ENCODE measurements at places on chromosomes 3 and 15.
A peak's percentile ranks its signal among the peaks of the same experiment; 100 is the strongest.

DNA sequence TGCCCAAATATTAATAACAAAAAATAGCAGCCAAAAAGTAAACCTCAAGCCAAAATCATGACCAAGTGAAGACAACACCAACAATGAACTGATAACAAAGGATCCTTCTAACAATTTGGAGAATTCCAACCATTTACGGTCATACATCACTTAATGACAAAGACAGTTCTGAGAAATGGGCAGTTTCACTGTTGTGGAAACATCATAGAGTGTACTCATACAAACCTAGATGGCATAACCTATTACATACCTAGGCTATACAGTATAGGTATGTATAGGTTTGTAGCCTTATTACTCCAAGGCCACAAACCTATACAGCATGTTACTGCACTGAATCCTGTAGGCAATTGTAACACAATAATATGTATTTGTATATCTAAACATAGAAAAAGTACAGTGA, 12.4 kb downstream of the ANO10 start:
- DNase-seq: no peak

DNA sequence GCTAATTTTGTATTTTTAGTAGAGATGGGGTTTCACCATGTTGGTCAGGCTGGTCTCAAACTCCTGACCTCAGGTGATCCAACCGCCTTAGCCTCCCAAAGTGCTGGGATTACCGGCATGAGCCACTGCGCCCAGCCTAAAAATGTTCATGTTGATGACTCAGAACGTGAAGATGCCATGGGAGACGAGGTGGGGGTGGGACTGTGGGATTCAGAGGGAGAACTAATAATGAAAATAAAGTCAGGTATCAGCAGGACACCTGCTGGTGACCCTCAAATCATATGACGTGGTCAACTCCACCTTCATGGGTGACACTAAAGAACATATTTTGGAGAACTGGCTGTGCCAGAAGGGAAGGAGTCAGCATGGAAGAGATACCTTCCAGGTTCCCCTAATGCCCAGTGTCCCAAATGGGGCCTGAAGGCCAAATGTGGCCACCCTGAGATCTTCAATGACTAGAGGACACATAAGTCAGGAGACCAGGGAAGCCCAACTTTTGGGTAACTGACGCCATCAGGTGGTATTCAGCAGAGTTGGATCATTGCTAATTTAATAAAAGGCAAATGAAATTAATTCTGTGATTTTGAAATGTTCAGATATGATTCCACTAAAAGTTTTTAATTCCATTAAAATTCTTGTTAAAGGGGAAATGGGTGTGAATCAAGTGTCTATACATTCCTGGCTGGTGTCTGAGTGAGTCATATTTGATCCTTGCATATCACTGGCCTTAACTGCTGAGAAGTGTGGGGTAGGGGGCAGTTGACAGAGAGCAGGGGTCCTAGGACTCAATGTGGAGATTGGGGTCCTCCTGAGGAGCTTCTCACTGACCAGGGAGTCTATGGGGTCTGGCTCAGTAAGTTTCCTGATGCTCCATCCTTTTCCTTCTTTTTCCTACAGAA, 88.6 kb upstream of the GSK3B start:
- DNase-seq: peak; percentile 73

DNA sequence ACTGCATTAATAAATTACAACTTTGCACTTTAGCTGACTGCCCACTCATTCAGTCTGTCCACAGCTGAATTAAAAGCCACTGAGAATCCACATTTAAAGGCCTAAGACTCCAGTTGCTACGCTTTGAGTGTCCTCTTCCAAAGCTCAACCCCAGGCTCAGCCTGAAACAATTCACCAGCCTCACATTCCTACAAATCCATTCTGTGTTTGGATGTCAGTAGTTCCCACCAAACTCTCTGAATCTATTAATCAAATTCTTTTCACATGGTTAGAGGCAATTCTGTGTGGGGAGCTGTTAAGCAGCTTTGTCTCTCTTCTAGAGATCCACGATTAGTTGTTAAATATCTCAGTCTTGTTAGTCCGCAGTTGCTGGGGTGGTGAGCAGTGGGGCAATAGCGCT, 116.8 kb upstream of the UBE2E2 start:
- DNase-seq: peak; percentile 65

DNA sequence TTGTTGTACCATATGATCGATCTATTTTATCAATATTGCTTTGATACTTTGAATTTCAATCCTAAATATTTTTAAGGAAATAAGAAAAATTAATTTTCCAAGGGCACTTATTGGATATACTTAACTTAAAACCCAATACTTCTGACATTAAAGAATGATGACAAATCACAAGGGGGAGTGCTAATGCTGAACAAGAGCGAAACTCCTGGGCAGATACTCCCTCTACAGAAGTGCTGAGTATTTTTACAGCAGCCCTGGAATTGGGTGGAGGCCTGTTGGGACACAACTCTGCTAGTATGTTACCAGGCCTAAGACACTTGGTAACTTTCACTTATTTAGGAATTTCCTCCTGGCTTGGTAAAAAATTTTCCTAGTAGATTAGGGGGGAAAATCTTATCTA, 46.2 kb downstream of the DENND6A start:
- peak; percentile 56 for DNase-seq

DNA sequence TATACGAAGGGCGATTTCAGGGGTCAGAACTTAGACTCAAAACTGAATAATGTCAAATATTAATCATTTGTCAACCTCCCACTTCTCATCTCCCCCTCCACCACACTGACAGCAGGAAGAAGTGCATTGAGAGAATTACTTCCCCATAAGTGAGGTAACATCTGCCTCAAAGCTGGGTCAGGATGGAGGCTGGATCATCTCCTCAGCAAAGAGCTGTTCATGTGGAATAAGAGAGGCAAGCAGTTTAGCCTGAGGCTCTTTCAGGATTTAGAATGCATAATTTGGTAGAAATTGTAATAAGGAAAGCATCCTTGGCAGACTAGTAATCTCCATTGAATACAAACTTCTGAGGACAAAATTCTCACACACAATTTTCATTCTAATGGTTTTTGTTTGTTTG, 512.1 kb downstream of the ROBO1 start:
- no peak for DNase-seq

GRCh38 chr3:28972921-28973320, 307.9 kb upstream of the RBMS3 start:
- DNase-seq: peak; percentile 76

DNA sequence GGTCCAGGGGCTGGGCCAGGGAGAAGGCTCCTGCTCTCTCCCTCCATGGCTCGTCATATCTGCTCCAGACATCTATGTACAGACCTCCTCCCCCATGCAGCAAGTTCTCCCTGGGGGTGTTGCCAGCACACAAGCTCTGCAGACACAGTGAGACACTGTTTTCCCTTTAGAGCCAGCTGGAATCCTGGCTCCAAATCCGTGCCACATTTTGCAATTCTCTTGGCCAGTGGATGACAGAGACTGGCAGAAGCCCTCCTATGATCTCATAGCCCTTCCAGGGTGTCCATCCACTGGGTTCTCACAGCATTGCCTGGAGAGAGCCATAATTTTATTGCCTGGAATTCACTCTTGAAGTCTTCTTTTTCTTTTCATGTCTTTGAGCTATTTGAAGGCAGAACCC, 203.9 kb downstream of the TLE3 start:
- DNase-seq: peak; percentile 30

- no peak for DNase-seq
Observed at GRCh38 chr3:124765197-124765840, 35.1 kb downstream of the UMPS start.

DNA sequence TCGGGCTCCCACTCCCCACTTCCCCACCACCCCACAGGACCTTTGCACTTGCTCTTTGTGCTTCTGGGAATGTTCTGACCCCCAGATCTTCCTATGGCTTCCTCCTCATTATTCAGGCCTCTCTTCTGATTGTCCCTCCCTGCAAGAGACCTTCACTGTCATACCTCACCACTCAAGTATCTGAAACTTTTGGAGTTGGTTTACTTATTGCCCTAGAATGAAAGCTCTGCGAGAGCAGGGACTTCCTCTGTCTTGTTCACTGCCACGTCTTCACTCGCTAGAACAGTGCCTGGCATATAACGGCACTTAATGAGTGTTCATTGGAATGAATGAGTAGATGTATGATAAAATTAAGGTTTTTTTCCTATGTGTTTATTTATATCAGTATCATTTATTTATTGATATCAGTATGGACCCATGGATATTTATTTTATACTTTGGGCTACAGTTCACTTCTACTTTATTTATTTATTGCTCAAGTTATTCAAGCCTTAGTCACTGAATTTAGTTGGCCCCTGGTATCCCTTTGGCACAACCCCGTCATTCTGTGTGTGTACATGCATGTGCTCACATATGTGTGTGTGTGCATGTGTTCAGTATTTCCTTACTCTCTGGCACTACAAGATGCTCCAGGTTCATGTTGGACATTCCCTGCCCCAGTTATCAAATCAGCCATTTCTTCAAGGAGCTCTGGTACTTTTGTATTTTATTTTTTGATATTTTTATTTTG, 197.6 kb downstream of the THSD4 start:
- peak; percentile 47 for DNase-seq

- no peak for DNase-seq
Observed at GRCh38 chr3:39275052-39275451, 4.8 kb downstream of the CX3CR1 start.

DNA sequence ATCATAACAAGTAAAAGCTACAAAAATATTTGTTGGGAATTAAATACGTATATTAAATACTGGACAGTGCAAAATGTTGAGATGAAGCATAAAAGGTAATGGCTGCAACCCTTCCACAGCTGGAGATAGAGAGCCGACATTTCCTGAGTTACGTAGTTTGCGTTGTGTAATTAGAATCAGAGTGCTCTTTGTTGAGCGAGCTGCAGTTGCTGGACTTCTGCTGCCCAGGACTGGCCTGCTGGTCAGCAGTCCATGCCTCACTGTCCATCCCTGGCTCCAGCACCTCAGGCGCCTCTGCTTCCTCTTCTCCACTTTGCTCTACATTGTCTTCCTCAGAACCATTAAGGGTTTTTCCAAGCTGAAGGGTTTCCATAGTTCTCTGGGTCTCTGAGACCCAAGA, 28.4 kb upstream of the SHC4 start:
- DNase-seq: no peak

GRCh38 chr3:9946112-9947024, 5.8 kb downstream of the PRRT3 start:
- peak; percentile 91 for DNase-seq

DNA sequence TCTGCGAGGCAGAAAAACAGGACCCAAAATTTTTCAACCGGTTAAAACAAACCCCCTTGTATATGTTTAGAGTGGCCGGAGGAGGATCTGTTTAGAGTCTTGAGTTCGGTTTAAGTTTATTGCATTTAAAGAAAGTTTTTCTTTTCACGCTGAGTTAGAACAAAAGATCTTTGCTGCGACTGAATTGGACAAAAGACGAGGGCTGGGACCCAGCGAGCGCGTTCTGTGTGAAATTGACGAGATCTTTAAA, 9.8 kb downstream of the NR2F2 start:
- DNase-seq: no peak

- DNase-seq: peak; percentile 55
Observed at GRCh38 chr3:65833761-65834505, 204.8 kb downstream of the MAGI1 start.

DNA sequence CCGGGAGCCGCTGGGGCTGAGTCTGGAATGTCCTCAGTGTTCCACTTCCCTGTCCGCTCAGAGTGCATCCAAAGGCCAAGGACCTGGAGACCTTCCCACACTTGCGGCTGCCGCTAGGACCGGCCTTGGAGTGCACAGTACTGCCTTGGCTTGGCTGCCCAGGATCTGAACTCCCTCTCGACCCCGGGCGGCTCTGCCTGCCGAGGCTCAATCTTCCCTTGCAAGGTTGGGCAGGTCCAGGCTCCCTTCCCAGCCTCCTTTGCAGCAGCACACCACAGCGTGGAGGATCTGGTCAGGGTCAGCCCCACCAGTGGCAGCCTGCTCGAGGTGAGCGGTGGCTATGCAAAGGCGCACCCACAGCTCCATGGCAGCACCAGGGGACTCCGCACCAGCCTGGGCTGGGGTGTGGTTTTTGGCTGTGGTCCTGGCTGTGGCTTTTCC, 69.2 kb downstream of the PLXNA1 start:
- DNase-seq: no peak

DNA sequence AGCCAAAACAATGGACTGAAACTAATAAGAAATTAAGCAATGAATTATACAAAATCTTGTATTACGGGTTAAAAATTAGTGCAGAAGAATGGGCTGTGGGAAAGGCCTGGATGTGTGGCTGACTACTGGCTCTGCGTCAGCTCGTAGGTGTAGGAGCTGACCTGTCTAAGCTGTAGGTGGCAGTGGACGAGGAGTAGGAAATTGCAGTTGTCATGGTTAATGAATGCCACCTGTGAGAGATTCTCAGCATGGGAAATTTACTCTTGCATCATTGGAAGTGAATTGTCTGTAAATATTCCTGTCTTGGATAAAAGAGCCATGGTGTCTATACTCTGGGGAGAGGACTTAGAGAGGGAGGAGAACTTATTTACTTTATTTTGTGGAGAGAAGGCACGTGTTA, 23.4 kb downstream of the CHRNA7 start:
- DNase-seq: no peak

DNA sequence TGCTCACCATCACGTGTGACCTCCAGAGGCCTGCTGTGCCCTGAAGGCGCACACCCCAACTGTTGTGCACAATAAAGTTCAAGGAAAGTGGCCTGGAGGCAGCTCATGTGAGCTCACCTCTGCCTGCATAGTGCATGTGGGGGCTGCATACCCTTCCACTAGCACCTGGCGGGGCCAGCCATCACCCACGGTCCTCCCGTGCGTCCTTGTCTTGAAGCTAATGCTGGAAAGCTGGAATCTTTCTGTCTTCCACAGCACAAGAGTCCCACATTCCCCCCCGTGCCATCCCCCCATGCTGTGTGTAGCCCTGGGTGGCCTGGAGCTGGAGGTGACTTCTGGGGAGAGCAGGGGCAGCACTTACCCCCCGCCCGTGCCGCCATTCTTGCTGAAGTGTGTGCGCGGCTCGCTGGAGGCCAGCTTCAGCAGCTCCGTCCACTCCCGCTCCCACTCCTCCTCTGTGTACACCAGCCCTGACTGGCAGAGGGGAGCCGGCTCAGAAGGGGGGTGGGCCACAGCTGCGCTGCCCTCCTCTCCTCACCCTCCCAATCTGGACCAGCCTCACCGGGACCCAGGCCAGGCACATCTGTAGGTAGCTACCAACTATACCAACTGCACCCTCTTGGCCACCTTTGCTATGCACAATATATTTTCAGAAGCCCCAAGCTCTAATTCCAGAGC, 199.5 kb downstream of the KLF13 start:
- DNase-seq: no peak

DNA sequence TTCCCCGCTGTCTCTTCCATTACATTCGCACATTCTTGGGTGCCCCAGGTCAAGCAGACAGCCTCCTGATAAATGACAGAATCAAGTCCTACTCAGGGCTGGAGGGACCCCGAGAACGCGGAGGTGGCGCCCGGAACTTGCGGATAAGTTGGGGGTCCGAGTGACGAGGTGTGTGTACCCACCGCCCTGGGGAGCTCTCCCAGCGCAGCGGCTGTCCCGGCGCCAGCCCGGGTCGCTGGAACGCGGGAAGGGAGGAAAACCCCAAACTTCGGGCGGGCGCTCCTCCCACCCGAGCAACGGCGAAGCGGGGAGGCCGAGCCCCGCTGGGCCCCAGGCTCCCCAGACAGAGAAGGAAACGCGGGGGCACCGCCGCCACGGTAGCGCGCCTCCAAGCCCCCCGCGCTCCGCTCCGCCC, 550 bp downstream of the CLN6 start:
- DNase-seq: no peak

GRCh38 chr15:75695220-75695619, 17.4 kb downstream of the CSPG4 start:
- no peak for DNase-seq

GRCh38 chr15:73900095-73900712, 26.1 kb upstream of the LOXL1 start:
- no peak for DNase-seq

Measured in fibroblast of lung (primary cell).